ENCODE measurements at places on chromosomes 7 and 10. TPM values are rescaled to one million over a fixed set of nuclear protein-coding genes. Genes with fewer than 3 reads are reported as not detected.

DNA sequence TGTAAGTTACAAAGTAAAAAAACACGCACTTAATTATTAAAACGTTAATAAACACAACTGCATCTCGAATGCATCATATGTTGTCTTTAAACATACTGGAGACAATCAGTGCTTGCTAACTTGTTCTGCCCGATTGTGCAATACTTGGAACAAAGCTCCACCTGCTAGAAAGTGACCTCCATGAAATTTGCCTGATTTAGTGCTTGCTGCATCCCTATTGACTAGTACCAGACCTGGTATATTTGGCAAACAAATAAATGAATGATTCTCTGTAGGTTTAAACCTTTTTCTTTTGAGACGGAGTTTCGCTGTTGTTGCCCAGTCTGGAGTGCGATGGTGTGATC is 6.2 kb downstream of the BZW2 start:
- no peak for DNase-seq

DNA sequence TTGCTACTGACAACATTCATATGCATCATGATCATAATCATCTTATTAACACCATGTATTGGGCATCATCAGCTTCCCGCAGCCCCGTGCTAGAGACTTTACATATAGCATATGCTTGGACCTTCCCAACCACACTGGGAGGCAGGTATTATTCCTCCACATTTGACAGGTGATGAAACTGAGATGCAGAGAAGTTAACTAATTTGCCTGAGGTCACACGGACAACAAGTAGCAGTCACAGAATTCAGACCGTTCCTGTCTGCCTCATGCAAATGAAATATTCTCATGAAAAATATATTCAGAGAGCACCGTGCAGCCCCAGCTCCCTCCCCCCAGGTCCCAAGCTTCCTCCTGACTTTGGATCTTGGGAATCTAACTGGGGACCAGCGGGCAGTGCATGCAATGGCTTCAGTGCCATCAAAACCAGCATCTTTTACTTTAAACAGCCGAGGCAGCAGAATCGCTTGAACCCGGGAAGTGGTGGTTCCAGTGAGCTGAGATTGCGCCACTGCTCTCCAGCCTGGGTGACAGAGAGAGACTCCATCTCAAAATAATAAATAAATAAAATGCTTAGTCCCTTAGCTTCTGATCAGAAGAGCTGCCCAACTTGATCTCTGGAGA is 112.2 kb upstream of the GPR26 start:
- DNase-seq, result no peak

GRCh38 chr10:122379041-122379440 is 4.5 kb downstream of the PLEKHA1 start:
- DNase-seq, result no peak

- DNase-seq, result no peak
Observed at GRCh38 chr10:18005781-18006456, 54.2 kb downstream of the SLC39A12 start.

DNA sequence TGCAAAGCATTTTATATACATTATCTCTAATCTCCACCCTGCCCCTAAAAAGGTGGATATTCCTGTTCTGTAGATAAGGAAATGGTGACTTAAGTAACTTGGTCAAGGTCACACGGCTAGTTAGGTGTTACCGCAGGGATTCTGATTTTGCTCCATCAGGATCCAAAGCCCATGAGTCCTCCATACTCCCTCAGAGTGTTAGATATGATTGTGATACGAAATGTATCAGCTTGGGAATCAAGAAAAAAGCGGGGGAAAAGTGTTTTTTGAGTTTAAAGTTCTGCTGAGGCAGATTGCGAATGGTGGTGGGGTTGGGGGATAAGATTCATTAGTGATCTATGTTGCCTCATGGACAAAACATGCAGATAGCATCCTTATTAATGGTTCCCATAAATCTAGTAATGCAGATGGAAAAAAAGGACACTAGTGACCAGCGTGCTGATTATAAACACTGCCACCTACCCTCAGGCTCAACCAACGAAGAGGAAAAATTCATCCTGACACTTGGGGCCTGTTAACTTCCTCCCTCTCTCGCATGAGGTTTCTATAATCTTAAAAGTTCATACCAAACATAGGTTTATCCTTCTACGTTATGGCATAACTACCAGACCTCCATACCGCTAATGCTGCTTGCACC is 2.3 kb downstream of the ICA1 start:
- DNase-seq, result no peak

GRCh38 chr7:375901-376305 is 85.9 kb downstream of the FOXL3 start:
- no peak for DNase-seq

GRCh38 chr10:123462246-123462645 is 203.9 kb upstream of the GPR26 start:
- no peak for DNase-seq

The TSPAN33 gene
- total RNA-seq, result 2.7 TPM

The RGS10 gene
- total RNA-seq, result 166 TPM

DNA sequence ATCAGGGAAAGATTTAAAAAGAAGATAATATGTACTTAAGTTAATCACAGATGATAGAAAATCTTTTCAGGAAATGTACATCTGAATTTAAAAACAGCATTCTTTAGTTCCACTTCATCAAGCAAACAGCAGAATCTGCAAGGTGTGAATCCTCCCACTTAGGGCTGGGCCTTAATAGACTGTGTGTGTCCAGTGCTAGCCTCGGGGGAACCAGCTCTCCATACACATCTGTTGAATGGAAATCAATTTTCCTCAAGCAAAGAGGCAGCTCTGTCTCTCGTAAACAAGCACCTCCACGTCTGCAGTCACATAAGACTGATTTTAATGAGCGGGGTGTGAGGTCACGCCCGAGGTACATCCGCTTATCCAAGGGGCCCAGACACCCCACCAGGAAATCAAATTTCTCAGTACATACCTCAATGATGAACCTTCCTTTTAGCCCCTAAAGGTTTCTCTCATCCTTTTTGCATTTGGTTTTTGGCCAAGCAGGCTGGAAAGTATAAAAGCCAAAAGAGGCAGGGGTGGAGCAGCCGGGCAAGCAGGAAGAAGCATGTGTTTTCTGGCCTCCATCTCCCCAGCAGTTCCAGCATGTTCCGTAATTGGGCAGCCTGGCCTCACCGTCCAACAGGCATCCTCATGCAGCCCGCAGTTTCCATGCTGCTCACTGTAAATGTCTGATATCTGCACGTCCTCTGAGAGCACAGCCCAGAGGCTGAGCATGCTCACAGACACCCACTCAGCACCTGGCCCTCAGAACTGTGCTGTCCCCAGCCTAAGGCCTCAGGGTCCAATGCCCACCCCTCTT is 131.3 kb downstream of the GLI3 start:
- no peak for DNase-seq

The ADAM12 gene
- 0.60 TPM for total RNA-seq

The INPP5A gene
- total RNA-seq, result 9.9 TPM

GRCh38 chr10:35612385-35613106 is 7.4 kb downstream of the GJD4 start:
- DNase-seq, result no peak

- no peak for DNase-seq
Observed at GRCh38 chr7:2834748-2835441, 9.2 kb downstream of the GNA12 start.

The ATOH7 gene
- not detected for total RNA-seq

The STN1 gene
- total RNA-seq, result 48.8 TPM

The NPFFR1 gene
- total RNA-seq, result not detected

The WEE2 gene
- not detected for total RNA-seq

DNA sequence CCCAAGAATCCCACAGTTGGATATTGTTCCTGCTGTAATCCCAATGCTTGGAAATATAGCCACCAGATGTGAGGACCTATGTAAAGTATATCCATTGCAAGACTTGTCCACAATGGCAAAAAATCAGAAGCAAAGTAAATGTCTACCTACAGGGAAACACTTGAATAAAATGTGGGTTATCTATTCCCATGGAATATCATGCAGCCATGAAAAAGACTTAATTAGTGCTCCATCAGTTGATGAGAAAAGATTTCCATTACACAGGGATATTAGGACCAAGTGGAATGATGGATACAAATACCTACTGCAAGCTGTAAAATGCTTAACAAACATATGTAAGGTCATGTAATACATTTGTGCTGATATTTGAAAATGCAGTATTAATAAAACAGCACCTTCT is 131.2 kb downstream of the BTAF1 start:
- no peak for DNase-seq

DNA sequence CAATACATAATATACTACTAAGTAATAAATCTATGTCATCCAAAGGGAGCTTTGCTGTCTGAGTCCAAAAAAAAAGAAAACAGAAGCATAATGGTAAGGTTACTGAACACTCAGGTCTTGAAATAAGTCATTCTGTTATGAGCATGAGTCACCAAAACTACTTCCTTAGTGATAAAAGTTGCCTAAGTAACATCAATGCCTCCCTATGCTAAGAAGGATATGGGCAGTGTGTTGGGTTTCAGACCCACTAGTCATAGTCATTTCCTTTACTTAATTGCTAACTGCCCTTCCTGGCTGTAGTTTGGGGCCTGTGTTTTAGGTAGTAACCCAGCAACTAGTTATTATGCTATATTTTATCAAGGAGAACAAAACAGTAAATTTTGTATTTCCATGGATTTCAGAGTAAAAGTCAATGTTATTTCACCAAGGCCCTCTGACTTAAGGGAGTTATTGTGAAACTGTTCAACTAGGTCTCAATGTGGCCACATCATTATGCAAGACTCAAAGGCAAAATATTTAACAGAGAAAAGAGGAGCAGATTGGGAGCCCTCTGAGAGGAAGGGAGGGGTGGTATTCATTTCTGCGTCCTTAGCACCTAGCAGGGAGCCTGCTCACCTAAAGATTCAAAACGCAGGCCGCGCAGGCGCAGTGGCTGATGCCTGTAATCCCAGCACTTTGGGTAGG is 11.7 kb upstream of the VIM start:
- DNase-seq, result peak; percentile 67

DNA sequence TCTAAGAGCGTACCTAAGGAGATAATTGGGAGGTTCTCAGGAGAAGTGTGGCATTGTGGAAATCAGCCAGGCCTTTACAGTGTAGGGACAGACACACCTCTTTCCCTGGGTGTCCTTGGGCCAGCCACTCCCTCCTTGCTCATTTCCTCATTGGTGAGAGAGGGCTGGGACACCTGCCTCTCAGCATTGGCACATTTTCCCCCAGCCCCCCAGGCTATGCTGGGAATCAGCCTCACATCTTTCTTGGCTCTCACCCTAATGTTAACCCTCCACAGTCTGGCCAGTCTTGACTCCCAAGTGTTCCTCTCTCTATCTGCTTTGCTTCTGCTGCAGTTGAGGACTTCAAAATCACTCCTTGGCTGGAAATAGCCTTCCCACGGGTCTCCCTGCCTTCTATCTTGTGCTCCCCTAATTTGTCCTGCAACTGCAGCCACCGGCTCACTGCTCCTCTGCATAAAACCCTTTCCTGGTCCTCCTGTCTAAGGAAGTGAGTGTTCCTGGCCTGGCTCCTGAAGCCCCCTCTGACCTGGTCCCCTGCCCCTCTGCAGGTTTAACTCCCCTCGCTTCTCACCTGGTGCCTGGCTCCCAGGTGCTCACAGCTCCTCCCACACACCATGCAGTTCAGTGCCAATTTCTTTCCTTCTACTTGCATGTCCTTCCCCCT is 15.8 kb downstream of the TBXAS1 start:
- no peak for DNase-seq

DNA sequence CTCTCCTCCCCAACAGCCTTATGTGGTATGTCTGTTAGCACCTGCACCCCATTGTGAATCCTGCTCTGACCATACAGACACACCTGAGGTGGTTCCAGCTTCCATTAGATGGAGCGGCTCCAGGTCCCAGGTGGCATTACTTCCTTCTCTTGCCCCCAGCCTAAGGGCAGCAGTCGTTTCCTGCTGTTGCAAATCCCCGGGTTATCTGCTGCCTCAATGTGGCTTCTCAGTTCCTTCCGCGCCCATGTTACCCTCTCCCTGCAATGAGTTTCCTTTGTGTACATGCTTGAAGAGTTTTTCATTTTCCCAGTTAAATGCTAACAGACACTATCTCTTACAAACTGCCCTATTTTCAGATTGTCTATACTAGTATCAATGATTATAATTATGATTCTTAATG is 62.8 kb upstream of the PRKCQ start:
- DNase-seq, result peak; percentile 36

DNA sequence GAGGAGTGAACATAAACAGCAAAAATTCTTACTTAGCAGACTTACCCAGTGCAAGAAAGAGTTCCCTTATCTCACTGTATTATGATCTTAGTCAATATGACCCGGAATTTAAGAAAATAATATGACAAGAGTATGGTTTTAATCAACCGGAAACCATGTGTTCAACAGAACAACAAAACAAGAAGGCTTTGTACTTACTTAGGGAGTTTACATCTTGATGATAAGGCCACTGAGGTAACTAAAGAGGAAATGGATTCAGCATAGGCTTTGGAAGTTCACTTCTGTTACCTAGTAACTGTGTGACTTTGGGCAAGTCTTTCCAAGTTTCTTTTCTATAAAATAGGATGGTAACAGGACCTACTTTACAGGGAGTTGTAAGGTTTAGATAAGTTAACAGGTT is 7.4 kb upstream of the FAS start:
- DNase-seq, result no peak

The ADAMTS14 gene
- total RNA-seq, result not detected

DNA sequence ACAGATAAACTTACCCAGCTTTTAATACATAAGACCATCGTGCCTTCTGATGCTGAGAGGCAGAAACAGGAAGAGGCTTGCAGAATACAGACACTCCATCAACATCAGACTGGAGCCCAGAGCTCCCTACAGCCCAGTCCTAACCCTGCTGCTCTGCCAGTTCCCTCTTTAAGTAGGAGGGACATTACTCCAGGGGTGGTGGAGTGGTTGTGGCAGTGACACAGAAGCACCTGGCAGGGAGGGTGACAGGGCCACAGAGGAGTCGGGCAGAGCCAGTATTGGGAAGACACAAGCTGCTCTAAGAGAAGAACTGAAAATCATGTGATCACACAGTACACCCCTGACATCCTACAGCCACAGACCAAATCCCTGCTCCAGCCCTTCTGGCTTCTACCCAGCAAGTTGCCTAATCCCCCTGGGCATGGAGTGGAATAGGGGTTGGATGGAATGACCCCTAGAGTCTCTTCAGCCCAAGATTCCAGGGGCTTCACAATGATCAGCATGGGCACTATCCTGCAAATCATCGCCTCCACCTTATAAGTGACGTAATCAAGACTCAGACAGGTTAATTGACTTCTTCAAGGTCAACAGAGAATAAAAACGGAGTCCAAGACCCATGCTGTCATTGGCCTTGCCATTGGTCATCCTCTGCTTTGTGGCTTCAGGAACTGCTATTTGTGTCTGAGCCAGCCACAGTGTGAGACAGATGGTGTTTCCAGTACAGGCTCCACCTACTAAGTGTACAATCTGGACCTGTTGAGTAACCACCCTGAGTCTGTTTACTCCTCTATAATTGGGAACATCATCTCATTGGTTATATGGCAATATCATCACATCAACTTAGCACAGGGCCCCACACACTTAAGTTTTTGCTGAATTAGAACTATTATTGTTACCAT is 61.1 kb upstream of the ZMIZ1 start:
- no peak for DNase-seq

DNA sequence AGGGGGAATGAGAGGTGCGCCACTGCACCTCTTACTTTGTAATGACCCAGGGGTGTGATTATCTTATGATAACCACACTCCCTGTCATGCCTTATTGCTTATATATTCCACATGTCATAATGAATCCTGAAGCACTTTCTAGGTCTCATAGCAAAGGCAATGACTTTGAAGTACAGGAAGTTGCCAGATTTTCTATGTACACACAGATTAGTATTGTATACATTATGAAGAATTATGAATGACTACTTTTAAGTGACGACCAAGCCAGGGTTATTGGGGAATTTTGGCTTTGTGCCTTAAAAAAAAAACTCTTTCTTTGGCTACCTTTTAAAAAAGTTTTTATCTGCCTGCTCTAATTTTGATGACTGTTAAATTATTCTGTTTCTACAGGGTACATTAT is 269.6 kb downstream of the MDFIC start:
- DNase-seq, result no peak
